MV-4-11 (cell line): ENCODE measurements at places on chromosomes 5 and 9.

- peak; percentile 79 for DNase-seq
Observed at GRCh38 chr5:143065185-143065965, 295.2 kb downstream of the ARHGAP26 start.

GRCh38 chr9:84337252-84337651, 3.3 kb downstream of the SLC28A3 start:
- DNase-seq = no peak

DNA sequence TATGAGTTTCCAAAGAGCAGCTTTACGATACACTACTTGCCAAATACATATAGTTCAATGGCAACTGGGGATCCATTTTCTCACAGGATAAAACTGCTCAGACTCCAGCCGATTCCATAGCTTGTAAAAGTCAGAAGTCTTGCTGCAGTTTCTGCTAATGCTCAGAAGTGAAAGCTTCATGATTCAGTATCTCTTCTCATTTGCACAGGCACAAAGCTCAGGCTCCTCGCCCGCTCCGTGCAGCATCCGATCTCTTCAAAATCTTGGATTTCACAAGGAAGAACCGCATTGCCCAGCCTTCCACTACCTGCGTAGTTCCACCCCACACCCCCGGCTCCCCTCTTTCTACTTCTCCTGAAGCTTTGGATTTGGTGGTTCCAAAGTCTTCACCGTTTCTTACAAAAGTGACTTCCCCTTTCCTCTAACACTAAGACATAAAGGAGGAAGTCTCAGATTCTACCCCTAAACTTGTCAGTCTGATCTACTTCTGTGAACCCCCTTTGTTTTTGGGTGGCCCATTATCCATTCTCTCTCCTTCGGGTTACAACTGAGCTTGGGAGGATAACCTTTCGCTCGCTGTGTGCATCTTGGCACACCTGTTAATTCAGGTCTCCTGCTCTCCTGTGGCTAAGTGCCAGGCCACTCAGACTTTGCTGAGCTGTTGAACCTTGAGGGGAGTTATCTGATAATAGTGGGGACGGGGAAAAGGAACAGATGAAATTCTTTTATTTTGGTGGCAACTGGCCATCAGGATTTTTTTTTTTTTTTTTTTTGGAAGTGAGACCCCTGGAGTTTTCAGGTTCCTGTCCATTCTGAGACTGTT, 194.1 kb downstream of the GNA14 start:
- DNase-seq = peak; percentile 78

DNA sequence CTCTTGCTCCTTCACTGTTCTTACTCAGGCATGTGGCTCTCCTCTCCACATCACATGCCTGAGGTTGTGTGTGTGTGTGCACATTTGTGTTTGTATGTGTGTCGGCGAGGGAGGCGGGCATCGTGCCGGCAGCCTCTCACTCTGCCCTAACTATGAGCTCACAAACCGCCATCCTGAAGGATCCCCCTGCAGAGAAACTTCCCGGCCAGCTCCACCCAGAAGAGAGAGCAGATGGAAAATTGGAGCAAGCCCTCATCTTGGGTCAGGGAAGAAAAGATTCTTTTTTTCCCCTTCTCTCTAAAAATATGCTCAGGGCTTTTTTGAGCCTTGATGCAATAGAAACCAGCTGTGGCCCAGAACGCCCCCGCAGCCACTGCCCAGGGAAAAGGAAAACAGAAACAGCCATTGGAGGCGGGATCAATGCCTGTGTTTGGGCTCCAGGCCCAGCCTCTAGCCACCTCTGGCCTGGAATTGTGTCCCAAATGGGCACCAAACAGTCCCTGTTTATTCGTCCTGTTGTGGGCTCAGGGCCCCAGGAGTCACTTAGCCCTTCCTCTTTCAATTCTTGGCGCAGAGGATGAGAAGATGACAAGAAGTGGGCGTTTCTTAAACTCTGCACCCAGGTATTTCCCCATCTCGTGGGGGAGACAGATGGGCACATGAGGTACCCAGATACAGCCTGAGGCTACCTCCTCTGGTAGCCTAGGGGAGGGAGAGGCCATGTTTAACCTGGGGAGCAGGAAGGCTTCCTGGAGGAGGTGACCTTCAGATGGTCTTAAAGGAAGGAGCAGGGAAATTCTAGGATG, 151.5 kb downstream of the RGS3 start:
- peak; percentile 28 for DNase-seq

DNA sequence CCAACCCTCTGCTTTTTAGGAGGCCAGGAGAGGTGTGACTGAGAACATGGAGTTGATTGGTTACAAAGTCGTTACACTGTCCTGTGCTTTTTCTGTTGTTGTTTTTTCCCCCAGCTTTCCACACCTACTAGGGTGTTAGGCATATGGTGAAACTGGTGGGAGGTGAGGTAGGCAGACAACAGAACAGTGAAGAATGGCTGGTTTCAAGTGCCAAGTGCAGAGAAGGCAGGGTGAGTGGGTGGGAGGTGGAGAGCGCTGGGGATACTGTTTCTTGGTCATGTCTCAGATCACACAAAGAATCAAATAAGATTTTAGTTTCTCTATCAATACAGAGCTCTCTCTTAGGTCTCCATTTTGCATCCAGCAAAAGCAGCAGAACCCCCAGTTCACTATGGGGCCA, 2.2 kb upstream of the SPTAN1 start:
- no peak for DNase-seq

DNA sequence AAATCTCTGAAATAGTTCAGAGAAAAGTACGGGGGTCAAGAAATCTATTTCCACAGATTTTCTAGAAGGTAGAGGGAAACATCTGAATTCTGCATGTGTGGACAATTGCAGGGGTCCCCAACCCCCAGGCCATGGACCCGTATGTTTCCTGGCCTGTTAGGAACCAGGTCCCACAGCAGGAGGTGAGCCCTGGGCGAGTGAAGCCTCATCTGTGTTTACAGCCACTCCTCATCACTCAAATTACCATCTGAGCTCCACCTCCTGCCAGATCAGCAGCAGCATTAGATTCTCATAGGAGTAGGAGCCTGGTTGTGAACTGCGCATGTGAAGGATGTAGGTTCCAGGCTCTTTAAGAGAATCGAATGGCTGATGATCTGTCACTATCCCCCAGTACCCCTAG, 200.5 kb upstream of the EDIL3 start:
- no peak for DNase-seq

GRCh38 chr9:92974761-92975755, 27.7 kb downstream of the FGD3 start:
- no peak for DNase-seq

GRCh38 chr5:112533362-112533761, 114.3 kb upstream of the EPB41L4A start:
- no peak for DNase-seq

GRCh38 chr5:58484505-58484904, 6.7 kb upstream of the GAPT start:
- peak; percentile 48 for DNase-seq

DNA sequence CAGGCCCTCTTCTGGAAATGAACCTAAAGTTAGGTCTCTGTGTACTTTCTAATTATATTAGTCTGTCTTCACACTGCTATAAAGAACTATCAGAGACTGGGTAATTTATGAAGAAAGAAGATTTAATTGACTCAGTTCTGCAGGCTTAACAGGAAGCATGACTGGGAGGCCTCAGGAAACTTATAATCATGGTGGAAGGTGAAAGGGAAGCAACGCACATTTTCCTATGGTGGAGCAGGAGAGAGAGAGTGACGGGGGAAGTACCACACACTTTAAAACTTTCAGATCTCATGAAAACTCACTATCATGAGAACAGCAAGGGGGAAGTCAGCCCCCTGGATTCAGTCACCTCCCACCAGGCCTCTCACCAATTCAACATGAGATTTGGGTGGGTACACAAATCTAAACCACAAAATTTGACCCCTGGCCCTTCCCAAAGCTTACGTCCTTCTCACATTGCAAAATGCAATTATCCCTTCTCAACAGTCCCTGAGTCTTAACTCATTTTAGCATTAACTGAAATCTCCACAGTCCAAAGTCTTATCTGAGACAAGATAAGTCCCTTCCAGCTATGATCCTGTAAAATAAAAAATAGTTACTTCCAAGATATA, 40.7 kb downstream of the TRIP13 start:
- no peak for DNase-seq

GRCh38 chr9:88998911-88999310, 7.6 kb downstream of the S1PR3 start:
- DNase-seq = no peak

DNA sequence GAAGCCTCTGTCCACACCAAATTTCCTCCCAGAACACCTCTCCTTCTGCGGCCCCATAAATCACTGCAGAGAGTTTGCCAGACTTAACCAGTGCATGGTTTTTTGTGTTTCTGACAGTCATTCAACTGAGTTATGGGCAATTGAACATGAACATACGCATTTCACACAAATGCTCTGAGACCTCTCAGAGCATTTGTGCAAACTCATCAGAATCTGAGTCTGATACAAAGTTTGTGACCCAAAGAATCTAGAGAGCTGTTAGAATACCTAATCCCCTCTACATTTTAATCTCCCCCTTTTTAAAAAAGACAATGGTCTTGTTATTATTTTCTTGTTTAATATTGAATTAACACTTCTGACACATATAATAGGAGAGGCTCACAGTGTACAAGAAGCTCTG, 416.9 kb upstream of the SMARCA2 start:
- DNase-seq = no peak

DNA sequence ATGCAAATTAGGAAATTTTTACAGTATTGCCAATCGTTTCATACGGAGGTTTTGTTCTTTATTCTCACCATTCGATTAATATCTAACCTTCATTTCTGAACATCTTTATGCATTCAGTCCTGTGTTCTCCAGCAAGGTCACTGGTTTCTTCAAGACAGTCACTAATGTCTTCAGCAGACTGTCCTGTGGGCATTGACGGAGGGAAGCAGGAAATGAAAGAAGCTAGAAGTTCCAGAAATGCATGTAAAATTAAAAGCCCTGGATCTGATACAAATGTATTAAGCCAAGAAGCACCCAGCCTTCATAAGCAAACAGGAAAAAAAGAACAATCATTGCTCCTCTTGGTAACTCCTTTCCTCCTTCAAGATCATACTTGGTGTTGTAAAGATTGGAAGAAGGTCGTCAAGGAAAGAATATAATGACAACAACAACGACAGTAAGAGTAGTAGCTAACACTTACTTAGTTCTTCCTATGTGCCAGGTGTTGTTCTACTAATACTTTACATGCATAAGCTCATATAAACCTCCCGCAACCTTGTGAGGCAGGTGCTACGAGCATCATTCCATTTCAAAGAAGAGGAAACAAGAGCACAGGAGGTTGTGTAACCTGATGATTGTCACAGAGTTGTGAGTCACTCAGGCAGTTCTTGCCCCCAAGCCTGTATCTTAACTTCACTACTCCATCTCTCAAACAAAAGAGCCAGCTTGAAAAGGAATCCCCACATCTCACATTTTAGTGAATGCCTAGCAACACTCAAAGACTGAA, 59.9 kb upstream of the CER1 start:
- no peak for DNase-seq

- no peak for DNase-seq
Observed at GRCh38 chr5:1015507-1015906, 6.9 kb downstream of the NKD2 start.

GRCh38 chr5:82850393-82850792, 226.8 kb downstream of the TMEM167A start:
- no peak for DNase-seq

DNA sequence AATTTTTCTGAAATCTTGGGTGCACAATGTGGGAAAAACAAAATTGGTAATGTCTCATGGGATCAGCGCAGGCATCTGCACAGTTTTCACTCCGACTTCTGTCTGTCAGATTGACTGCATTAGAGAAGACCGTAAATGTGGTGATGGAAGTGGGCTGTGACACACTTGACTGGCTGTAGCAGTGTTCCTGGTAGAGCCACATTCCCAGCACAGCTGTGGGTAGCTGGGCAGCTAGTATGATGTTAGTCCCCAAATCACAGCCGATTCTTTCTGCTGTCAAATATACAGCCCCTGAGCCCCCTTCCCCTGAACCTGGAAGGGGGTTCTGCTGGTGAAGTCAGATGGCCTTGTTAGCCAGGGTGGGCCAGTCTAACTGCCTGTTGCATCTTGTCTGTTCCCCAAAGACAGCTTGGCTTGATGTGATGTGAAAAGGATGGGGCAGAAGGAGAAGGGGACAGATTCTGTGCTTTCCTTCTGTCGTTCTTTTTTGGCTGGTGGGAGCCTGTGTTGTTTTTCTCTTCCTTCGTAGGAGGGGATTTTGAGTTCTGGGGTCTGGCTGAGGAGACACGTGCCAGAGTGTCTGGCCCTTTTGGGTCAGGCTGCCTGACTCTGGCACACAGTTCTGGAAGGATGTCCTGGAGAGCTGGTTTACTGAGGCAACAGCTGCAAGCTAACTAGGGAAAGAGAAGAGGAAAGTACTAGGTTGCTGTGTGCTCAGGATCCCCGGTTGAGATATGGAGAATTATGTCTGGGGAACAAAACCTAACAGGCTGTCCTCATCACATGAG, 66.4 kb upstream of the SPRY4 start:
- DNase-seq = no peak

- DNase-seq = peak; percentile 54
Observed at GRCh38 chr9:100011062-100011681, 87.6 kb downstream of the ERP44 start.
